Jurkat, Clone E6-1 (cell line): ENCODE measurements at places on chromosomes 1 and 21.

DNA sequence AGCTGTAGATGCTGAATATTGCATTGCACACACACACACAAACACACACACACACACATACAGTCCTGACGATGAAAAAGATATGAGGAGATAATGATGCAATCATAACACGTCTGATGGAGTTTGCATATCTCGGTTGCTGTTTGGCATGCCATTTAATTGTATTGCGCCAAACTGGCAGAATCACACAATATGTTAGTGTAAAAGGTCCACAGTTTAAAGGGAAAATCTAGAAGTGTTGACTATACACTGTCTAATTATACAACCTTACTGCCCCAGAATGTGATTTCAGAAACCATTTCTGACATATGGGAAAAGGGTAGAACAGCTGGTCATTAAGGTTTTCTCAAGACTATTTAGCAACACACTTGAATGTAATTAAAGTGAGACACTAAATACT lies 123.7 kb upstream of the PROX1 start:
- no peak for DNase-seq

DNA sequence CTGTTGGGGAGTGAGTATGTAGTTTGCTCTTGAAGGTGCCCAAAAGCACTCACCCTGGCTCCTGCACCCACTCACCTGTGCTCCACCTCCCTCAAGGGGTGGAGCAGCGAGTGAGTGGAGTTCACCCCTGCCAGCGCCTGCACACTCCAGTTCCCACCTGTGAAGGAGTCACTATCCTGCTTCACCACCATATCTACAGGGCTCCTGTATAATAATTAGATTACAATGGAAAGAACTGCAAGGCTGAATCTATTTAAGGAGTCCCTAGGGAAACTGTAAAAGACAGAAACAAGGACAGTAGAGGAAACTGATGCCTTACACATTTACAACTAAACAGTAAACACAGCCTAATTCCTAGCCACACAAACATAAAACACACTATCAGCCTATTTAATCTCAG lies 4.1 kb downstream of the DNAI4 start:
- no peak for DNase-seq

- DNase-seq, result no peak
Measured at GRCh38 chr1:178284058-178284457, 190.2 kb downstream of the RASAL2 start.

DNA sequence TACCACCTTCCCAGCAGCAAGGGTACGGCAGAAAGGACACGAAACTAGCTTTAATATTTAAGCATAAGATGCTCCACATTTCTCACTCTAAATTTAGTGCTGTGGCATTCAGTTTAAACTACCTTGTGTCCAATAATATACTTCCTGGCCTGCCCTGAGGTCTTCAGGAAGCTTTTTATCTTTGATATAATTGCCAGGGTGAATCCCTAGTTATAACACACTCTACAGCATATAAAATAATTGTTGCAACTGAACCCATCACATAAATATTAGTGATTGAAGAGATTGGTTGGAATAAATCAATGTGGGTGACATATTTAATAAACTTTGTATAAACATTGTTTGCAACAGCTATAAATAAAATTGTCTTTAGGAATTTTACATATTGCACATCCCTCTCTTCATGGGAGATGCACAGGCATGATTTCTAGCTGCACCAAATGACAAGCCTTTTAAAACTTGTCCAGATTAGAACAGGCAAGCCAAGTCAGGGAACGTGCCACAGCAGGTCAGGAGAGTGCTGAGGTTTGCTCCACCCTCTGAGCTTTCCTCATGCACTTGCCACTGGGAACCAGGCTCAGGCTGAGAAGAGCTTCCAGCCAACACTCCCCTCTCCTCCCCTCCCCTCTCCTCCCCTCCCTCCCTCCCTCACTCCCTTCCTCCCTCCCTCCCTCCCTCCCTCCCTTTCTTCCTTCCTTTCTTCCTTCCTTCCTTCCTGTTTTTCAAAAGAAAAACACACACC lies 623.2 kb upstream of the PKN2 start:
- DNase-seq, result no peak

DNA sequence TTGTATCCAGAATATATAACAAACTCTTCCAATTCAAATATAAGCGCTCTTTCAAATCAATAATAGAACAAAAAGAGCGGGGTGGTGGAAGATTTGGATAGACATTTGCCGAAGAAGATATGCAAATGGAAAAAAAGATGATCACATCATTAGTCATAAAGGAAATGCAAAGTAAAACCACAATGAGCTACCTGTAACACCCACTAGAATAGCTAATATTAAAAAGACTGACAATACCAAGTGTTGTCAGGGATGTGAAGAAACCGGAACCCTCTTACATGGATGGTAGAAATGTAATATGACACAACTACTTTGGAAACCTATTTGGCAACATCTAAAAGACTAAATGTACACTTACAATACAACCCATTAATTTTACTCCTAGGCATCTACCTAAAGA lies 5.7 kb upstream of the TRAF5 start:
- no peak for DNase-seq

- no peak for DNase-seq
Measured at GRCh38 chr1:171357179-171357578, 43.2 kb downstream of the FMO4 start.

- DNase-seq, result no peak
Measured at GRCh38 chr1:151924691-151925587, 15.6 kb upstream of the THEM4 start.

- DNase-seq, result no peak
Measured at GRCh38 chr1:72375226-72375625, 92.9 kb upstream of the NEGR1 start.

- no peak for DNase-seq
Measured at GRCh38 chr1:184739070-184739469, 15.6 kb downstream of the EDEM3 start.

DNA sequence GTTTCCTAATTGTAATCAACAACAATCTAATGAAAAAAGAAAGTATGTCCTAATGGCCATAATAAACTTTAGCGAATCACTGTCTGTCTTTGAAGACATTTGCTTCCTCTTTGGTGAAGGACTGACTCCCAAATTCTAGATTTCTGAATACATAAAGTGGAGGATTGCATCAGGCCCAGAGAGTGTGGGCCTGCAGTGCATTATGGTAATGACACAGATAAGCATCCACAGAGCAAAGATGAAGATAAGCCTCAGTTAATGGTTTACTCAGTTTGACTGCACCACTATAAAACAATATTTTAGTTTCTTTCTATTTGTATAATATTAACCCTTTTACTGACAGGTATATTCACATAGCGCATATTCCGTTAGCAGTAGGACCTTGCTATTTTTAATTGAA lies 365.5 kb downstream of the KCTD3 start:
- DNase-seq, result no peak

- no peak for DNase-seq
Measured at GRCh38 chr1:117038236-117038635, 21.9 kb upstream of the TTF2 start.

DNA sequence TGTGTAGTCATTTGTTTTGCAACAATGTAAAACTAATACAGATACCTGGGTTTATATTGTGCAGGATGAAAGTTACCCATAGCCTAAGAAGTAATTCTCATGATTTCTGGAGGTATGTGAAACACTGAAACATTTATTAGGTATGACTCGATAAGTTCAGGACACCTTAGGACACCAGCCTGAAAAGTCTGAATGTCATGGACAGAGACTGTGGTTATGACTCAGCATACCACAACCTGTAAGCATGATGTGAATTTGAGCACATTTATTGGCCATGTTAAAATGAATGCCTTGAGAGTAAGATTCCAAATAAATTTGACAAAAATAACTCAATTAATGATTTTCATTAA lies 1471.7 kb upstream of the B3GALT2 start:
- no peak for DNase-seq

- no peak for DNase-seq
Measured at GRCh38 chr1:109817881-109818270, 54.2 kb upstream of the EPS8L3 start.

DNA sequence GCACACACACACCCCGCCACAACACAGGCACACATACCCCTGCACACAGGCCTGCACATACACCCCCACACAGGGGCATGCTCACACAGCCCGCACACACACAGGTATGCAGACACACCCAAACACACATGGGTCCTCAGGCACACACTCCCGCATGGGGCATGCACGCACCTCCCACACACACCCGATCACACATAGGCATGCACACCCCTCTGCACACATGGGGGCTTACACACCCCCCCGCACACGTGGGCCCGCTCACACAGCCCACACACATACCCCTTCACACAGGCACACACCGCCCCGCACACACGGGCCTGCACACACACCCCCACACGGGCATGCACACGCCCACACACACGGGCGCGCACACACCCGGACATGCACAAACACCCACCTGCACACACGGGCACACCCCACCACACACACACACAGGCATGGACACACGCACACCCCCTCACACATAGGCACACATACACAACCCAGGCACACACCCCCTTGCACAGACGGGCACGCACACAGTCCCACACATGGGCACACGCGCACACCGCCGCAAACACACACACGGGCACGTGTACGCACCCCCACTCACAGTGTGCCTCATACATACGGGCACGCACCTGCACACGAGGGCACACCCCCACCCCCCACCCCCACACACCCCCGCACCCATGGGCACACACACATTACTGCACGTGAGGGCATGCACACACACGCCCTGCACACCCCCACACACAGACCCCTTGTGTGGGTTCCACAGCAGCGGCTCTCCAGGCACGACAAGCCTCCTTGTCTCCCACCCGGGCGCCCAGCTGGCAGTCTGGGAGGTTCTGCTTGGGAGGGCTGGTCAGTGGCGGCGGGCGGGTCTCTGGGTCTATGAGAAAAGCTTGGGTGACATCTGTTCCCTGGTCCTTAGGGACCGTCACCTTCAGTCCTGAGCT lies 8.3 kb downstream of the ATAD3B start:
- DNase-seq, result no peak

GRCh38 chr1:4564051-4564450 lies 90.4 kb upstream of the AJAP1 start:
- DNase-seq, result no peak

DNA sequence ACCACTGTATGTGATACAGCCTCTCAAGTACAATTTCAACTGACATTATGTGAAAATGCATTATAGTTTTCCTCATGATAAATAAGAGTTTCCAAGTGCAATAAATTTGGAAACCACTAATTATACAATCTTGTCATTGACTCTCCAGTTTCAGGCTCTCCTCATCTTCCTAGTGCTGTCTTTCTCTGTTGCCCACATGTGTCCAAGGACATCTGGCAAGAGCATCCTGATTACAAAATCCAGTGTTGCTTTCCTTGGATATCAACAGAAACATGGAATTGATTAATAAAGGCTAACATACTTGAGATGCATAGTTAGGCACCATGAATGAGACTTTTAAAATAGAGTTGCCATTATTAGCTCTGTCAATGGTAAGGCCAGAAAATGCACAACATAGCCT lies 15.6 kb upstream of the MAP10 start:
- DNase-seq, result no peak

- DNase-seq, result no peak
Measured at GRCh38 chr1:153025797-153026196, 5.2 kb upstream of the SPRR1B start.

GRCh38 chr1:59092126-59092525 lies 204.8 kb upstream of the FGGY start:
- DNase-seq, result no peak

- DNase-seq, result no peak
Measured at GRCh38 chr1:70820396-70820795, 227.2 kb downstream of the PTGER3 start.
